ENCODE measurements at places on chromosomes 4 and X. TPM values are rescaled to one million over a fixed set of nuclear protein-coding genes. Genes with fewer than 3 reads are reported as not detected.

DNA sequence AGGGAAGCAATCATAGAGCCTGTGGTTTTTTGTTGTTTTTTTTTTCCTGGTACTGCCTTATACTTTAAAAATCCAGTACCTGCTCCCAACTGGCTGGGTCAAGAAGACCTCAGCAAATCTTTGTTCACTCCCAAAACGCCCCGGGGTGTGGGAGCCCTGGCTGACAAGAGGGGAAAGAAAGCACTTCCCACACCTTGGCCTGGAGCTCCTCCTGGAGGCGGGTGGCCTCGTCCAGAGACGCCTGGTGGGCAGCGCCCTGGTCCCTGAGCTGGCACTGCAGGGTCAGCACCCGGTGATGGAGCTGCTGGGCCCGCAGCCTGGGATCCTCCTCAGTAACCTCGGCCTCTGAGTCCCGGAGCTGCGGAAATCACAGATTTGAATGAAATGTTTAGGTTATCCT, 38.2 kb downstream of the C4orf50 start:
- DNase-seq = no peak

DNA sequence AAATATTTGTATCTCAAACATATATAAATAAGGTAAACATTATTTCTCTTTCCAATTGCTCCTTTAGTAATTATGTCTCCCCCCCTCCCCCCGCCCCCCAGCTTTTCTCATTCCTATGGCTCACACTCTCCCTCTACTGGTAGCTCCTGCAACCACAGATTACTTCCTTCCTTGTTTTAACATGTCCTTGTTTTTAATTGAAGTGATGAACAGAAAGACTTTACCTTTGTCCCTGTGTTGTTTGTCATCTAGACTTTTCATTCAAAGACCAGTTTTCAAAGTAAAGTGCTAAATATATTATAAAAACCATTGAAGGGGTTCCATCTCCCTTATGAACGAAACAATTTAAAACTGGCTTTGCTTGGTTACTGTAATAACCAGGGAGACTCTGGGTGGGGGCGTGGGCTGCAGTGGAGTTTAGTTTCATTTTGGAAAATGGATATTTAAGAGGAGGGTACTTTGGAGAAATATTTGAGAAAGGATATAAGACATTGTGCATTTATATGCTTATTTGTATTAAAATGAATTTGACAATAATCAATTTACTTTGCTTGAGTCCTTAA, 352.9 kb downstream of the RAPGEF2 start:
- DNase-seq = peak; percentile 47

DNA sequence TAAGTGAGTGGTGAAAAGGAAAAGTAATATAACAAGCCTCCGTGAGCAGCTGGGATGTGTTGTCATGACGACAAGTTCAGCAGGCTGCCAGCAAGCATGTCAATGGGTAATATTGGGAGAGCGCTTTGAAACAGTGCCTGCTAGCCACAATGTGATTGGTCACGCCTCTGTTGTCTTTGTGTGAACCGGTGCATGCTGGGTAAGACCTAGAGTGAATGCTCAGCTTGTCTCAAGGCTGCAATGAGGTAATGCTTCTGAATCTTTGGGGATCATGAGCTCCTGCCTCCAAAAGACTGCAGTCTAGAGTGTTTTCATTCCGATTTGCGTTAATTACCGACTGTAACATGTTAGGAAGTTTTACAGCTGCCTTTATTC, 54.9 kb downstream of the STOX2 start:
- DNase-seq = peak; percentile 96

The SPACA5 gene
- not detected for total RNA-seq

DNA sequence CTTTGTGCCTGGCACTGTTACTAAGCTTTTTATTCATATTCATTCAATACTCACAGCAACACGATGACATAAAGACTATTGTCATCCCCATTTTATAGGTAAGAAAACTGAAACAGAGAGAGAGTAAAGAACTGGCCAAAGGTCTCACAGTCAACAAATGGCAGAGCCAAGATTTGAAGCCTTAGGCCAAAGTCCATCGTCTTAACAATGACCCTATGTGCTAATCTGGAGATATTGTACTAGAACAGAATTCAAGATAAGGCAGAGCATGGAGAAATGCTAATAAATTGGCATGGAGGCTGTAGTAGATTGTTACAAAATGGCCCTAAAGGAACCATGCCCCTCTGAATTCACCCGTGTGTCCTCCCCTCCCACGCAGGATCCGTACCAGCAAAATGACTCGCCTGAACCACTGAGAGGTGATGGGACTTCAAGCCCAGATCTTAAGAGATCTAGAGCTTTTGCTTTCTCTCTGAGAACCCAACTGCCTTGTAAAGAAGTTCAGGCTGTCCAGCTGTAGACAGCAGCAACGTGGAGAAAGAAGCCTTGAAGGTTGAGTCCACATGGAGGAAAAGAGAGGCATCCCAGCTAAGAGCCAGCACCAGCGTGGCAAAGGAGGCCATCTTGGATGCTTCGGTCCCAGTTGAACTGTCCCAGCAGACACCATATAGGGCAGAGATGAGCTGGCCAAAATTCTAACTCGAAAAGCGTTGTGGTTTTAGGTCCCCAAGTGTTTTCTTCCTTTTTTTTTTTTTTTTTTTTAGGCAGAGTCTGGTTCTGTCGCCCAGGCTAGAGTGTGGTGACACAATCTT, 52.8 kb upstream of the RBM47 start:
- DNase-seq = no peak

DNA sequence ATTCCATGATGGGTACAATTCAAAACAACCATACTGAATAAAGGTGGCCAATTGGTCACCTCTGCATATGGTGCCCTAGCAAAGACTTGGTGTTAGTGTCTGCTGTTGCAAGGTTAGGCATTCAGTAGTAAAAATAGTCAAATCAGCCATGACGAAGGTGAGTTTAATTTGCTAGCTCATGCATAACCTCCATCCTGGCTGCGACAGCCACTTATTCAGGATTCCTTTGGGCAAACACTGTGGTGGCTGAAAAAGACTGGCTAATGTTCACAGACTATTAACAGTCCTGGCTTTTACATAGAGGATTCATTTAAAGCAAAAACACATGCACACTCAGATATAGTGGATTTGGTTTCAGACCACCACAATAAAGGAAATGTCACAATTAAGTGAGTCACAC, 34.8 kb upstream of the MAP9 start:
- no peak for DNase-seq

DNA sequence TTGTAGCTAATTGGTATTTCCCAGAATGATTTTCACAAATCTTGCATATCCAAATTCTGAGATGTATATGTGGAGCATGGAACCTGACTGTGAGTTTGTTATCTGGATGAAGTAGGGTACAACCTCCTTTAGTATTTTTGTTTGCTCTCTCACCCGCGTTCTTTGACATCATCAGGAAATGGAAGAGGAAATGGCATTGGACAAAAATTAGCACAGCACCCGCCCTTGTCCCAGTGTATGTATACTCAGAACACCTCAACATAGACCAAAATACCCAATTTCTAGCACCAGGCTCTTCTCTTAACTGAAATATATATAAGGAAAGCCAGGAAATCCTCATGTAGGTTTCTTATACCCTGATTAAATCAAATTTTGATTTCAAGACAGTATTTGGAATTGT, 6.9 kb upstream of the PGRMC2 start:
- DNase-seq = no peak

The MAML3 gene
- 7.0 TPM for total RNA-seq

DNA sequence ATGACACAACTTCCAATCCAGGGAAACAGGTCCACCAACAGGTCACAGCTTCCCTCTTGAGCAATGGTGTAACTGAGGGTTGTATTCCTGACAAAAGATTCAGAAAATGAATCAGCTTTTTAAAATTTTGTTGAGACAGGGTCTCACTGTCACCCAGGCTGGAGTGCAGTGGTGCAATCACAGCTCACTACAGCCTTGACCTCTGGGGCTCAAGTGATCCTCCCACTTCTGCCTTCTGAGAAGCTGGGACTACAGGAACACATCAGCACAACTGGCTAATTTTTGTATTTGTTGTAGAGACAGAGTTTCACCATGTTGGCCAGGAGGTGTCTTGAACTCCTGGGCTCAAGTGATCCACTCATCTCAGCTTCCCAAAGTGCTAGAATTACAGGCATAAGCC, 43.7 kb downstream of the SAT1 start:
- DNase-seq = no peak

DNA sequence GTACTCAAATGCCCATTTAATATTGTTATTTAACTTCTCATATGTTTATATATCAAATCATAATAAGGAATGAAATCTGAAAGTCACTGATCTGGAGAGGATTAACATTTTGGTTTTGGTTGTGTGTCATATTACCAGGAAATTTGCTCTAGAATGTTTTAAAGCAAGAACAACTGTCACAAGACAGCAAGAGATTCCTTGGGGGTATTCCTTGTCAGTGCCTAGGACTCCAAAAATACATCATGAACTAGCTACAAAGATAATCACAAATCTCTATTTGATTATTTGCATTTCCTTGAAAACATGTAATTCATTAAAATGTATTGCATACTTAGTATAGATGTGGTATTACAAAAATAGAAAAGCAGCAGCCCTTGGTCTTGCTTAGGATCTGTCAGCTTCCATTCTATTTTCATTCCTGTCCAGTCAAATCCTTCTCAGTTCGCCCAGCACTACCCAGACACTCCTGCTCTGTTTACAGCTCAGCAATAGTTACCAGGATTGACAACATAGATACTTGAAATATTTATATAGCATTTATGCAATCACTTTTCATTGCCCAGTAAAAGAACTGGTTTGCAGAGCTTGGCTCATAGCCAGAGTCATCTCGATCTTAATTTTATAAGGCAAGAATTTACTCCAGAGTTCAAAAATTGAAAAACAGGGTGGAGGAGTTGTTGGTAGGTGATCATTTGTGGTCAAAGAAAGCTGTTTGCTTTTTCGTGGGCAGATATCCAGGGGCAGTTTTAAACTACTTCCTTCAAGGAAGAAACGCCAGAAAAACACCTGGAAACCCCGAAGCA, 9.2 kb upstream of the BMP3 start:
- DNase-seq = peak; percentile 29

DNA sequence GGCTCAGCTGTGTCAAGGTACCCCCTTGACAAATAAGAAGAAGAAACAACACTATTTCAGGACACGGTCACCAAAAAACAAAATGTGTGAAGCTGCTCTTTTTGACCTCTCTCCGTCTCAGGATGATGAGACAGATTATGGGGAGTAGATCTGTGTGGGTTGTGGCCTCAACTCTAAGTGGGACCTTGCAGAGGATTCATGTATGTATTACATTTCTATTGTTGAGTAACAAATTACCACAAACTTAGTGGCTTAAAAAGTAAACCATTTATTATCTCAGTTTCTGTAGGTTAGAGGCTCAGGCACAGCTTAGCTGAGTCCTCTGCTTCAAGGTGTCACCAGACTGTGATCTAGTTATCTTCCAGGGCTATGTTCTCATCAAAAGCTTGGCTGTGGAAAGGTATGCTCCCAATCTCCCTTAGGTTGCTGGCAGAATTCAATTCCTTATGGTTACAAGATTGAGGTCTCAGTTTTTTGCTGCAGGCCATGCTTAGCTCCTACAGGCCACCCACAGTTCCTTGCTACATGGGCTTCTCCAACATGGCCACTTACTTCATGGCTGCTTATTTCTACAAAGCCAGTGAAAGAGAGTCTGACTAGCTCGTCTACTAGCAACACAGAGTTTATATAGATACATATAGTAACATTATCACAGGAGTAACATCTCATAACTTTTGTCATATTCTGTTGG, 28.1 kb downstream of the DGKK start:
- DNase-seq = no peak

DNA sequence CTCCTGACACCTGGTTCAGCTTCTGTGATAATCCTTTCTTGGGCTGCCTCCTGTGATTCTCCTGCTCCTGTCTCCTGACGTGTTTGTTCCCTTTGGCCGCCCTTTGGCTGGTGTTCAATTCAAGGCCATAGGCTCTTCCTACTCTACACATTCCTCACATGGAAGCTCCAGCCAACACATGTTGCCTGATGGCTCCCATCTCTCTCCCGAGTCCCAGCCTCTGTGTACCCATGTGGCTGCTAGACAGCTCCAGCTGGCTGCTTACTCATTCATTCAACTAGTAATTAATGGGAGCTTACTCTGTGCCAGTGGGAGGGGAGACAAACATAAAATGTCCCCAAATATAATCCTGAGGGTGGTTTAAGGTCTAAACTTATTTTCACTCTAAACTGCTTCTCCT, 9.2 kb upstream of the MED28 start:
- no peak for DNase-seq

DNA sequence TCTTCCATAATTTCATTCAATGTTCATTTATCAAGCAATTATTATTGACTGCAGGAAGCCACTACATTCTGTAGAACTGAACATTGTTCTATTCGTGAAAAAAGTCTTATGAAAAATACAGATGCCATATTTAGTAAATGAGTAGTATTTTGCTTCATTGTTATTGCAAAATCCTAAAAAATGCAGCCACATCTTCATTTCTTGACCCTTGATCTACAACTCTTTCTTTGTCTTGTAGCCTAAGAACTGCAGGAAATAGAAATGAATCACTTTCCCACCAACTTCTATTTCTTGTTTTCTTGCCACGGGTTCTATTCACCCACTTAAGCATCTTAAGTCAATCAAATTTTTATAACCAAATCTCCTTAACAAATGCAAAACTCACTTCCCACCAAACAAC, 63.3 kb downstream of the KCNIP4 start:
- DNase-seq = no peak

The LONRF3 gene
- total RNA-seq = 9.5 TPM

- no peak for DNase-seq
These were observed 88.9 kb downstream of the JAKMIP1 start for GRCh38 chr4:6111354-6111960.

DNA sequence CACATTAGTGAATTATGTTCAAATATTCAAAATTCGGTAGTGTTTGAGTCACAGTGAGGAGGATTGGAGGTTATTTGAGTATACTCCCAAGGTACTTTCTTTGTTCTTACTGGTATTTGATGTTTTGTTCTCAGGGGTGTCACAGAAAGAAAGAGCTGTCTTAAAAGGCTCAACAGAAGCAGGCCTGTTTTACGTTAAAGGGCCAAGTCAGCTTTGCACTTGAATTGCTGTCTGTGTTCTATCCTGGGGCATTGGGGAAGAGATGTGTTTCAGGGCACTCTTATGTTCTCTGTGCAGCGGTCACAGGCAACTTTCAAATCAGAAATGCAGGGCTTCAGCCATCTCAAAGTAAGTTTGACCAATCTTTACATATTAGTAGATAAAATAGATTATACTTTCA, 1113.1 kb upstream of the LCORL start:
- no peak for DNase-seq

DNA sequence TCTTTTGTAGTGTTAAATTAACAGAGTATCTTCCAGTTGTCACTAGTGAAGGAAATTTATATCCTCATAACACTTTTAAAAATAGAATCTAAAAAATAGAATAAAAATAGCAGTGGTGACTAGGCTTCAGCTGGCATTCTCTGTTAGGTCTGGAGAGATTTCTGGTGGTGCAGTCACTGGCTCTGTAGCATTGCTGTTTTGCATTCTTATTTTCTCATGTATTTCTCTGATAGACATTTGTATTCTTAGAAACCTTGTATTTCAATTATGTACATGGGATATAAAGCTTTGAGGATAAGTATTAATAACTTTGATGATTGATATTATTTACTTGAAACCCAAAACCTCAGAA, 87.6 kb downstream of the TMEM131L start:
- DNase-seq = peak; percentile 55
